ENCODE measurements at places on chromosomes 2 and 18.

DNA sequence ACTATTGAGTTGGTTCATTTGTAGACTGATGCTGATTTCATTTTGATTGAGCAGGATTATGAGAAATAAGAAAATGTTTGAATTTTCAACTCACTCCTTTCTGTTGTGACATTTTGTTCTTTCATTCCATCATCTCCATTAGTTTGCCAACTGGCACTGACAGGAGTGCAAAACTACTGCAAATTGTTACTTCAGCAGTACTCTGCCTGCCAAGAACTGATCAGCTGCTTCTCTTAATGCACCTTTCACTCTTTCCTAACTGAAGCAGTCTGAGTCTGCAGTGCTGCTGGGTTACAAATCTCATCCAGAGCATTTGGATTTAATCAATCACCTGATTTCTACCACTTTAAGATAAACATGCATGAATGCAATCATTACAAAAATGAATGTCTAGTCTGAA lies 70.9 kb downstream of the TMEFF2 start:
- no peak for DNase-seq

DNA sequence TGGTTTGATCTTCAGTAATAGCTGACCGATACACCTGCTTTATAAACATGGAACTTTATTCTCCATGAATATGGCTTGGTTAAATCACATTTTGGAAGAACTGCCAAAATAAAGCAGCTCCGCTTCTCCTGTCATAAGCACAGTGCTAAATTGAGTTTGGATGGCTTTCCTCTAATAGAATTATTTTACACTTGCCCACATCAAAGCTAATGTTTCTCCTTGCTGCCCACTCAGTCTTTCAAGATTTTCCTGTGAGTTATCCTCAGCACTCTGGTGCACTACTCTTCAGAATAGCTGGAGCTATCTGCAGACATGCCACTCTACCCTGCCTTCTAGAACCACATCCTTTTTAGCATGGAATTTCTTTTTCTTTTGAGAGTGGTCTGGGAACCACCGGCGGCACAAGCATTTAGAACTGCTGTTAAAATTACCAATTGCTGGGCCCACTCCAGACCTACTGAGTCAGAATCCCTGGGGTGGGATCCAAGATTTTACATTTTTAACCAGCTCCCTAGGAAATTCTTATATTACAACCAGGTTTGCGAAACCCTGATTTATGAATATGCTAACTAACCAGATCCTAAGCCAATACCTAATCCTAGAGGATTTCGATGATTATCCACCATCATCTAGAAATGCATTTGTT lies 283.3 kb downstream of the AFF3 start:
- no peak for DNase-seq

DNA sequence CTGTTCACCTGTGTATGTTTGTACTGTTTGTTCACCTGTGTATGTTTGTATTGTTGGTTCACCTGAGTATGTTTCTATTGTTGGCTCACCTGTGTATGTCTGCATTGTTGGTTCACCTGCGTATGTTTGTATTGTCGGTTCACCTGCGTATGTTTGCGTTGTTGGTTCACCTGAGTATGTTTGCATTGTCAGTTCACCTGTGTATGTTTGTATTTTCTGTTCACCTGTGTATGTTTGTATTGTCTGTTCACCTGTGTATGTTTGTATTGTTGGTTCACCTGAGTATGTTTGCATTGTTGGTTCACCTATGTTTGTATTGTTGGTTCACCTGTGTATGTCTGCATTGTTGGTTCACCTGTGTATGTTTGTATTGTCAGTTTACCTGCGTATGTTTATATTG lies 14.6 kb downstream of the ADI1 start:
- no peak for DNase-seq

DNA sequence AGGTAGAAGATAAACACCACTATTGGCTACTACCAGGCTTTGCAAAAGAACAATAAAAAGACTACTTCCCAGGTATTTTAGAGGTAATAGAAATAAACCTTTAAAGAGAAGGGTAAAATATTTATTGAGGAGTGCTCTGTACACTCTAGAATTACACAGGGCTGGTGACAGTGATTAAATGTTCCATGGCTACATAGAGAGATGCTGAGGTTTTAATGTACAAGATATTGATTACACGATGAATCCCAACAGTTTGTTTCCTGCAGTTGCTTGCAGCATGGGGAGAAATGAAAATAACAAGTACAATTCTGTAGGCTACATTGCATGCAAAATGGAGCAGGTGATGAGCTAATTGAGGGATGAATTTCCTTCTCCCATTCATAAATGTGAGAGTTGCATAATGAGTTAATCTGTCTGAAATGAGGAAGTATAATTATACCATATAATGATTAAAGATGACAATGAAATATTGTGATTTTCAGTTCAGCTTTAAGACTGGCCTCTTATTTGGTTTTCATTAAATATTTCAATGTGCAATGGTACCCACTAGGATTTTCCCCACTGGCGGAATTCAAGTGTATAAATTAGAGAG lies 266.1 kb downstream of the SOCS6 start:
- DNase-seq, result no peak

DNA sequence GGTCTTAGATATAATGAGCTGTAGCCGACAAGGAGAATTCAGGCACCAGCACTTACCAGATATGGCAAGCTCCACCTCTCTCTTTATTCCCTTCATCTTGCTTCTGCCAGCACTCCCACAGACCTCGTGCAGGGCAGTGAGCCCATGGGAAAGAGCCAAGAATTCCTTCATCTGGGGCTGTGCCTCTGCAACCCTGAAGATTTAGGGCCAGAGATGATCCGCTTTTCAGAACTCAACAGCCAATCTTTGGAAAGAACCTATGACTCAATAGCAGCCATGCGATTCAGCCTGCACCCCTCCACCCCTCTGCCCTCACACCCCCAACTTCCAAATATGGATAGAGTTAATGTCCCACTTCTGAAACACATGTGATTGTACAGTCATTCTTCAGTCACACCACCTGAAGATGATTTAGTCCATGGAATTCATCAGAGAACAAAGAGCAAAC lies 533.7 kb upstream of the TNP1 start:
- DNase-seq, result no peak

DNA sequence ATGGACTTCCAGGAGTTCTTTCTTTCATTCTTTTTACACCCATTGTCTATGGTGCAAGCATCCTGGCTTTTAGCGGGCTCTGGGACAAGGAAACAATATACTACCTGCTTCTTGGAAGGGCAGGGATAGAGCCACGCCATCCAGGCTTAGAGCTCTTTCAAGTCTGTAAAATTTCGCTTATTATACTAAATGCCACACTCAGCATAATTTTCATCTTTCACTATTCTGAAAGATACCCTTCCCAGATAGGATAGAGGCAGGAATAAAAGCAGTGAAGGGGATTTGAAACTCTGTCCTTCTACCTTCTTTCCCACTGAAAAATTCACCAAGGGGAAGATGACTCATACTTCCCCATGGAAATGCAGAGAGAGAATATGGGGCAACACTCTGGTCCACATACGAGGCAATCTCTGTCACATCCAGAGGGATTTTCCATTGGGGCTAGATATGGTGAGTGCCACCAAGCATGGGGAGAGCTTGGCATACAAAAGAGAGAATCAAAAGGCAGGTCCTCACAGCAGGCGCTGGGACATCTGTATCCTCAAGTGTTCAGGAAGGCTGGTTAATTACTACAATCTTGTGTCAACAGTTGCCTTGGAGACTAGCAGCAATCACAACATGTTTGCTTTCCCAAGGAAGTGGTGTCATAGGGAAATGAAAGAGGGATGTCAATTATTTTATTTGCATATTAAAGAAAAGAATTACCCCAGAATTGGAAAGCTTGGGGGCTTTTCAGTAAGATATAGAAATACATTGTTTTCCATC lies 127.6 kb downstream of the TDRD15 start:
- DNase-seq, result no peak

GRCh38 chr2:85330839-85331636 lies 3.2 kb upstream of the TGOLN2 start:
- no peak for DNase-seq

- no peak for DNase-seq
Measured at GRCh38 chr2:122635686-122636085, 880.2 kb downstream of the TSN start.

DNA sequence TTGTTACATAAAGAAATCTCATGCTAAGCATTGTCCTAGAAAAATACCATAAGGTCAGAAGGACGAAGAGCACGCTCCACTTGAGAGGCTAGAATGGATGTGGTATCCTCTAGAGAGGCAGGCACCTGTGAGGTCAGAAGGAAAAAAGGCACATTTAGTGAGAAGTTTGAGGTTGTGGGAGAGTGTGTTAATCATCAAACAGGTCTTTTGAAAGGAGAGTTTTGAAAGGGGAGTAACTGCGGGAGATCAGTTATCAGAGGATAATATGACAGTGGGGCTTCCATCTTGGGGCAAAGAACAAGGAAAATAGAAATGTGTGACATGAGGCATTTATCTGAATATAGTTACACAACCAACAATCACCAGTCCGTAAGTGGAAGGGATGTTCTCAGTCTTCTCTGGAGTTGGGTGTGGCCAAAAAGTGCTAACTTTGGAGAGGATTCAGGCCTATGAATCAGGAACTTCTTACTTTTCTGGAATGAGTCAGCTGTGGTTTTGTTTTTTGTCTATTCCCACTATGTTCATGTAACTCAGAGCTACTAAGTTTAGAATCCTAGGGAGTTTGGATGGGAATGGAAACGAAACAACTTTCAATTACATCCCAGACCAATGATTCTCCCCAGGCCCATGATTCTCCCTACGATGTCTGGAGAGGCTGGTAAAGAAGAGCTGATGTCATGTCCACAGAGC lies 451.4 kb upstream of the ST6GAL2 start:
- no peak for DNase-seq

GRCh38 chr18:65522907-65523306 lies 227.9 kb upstream of the CDH7 start:
- DNase-seq, result no peak

- no peak for DNase-seq
Measured at GRCh38 chr2:79850912-79851311, 338.1 kb downstream of the CTNNA2 start.

DNA sequence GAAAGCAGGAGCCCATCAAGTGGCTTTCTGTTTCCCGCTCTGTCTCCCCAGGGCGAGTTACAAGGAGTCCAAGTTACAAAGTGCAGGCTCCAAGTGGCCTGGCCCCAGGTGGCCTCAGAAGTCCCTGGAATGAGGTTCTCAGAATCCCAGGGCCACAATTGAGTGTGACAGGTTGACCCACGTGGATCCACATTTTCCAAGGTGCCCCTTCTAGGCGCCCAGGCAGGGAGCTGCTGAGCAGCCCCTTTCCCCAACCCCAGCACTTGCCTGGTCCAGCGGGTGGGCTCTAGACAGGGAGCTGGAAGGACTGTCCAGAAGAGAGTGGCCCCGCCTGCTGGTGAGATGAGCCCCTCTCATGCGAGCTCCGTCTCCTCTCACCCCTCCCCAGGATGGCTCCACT lies 253.4 kb downstream of the CYP26B1 start:
- no peak for DNase-seq

GRCh38 chr2:53630026-53630606 lies 137.5 kb upstream of the CHAC2 start:
- DNase-seq, result no peak

- DNase-seq, result peak; percentile 63
Measured at GRCh38 chr2:134258684-134259388, 5.0 kb downstream of the MGAT5 start.

- no peak for DNase-seq
Measured at GRCh38 chr18:45050712-45051601, 370.3 kb downstream of the SETBP1 start.

DNA sequence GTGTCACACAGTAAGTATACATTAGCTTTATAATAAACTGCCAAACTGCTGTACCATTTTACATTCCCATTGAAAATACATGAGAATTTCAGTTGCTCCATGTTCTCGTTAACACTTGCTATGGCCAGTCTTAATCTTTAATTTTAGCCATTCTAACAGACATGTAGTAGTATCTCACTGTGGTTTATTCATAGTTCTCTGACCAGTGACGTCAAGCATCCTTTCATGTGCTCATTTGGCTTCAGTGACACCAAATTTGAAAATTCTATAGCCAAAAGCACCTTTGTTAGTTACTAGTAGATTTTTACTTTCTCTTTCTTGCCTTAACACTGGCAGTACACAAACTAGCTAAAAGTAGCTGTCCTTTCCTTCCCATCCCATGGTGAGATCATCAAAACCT lies 43.0 kb downstream of the CYP1B1 start:
- DNase-seq, result no peak

GRCh38 chr18:74397572-74397971 lies 59.5 kb downstream of the DIPK1C start:
- no peak for DNase-seq

DNA sequence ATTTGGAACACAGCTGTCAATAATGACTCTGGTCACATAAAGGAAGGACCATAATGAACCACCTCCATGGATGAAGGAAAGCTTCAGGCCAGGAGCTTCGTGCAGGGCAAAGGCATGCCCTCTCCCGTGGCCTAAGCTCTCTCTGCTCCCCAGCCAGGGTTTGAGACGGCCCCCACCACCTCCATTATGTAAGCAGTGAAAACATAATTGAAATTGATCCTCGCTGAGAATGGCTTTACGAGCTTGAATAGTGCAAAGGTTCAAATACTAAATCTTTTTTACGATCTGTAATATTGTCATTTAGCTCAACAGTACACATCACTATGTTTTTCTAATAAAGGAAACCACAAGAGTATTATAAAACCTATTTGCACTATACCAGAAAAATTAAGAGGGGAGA lies 5.2 kb upstream of the EDAR start:
- DNase-seq, result no peak

- DNase-seq, result no peak
Measured at GRCh38 chr2:45637440-45637839, 14.0 kb upstream of the PRKCE start.

- DNase-seq, result no peak
Measured at GRCh38 chr18:73679941-73680712, 467.5 kb downstream of the FBXO15 start.

GRCh38 chr2:207767461-207768167 lies 2.1 kb downstream of the FZD5 start:
- no peak for DNase-seq

DNA sequence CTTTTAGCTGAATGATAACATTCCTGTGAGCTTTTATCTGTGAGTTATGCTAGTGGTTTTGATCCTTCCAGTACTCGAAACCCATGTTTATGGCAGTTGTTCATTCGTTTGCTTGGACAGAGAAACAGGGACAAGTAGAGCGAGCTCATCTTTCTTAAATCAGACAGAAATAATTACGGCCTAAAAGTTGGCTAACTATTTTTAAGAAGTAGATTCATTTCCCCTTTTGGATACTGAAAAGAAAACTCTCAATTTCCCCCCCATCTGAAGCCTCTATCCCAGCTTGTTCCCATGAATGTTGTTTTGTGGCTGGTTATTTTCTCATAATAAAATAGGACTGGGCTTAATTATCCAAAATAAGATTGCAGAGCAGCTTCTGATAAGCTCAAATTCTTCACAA lies 67.1 kb downstream of the ANTXR1 start:
- DNase-seq, result no peak
